ENCODE measurements at places on chromosomes 11 and 22. TPM values are rescaled to one million over a fixed set of nuclear protein-coding genes. Genes with fewer than 3 reads are reported as not detected.

- no peak for DNase-seq
Measured at GRCh38 chr11:8744423-8744822, 61.8 kb downstream of the RPL27A start.

RIMBP3C gene
- total RNA-seq = 2.0 TPM

DNA sequence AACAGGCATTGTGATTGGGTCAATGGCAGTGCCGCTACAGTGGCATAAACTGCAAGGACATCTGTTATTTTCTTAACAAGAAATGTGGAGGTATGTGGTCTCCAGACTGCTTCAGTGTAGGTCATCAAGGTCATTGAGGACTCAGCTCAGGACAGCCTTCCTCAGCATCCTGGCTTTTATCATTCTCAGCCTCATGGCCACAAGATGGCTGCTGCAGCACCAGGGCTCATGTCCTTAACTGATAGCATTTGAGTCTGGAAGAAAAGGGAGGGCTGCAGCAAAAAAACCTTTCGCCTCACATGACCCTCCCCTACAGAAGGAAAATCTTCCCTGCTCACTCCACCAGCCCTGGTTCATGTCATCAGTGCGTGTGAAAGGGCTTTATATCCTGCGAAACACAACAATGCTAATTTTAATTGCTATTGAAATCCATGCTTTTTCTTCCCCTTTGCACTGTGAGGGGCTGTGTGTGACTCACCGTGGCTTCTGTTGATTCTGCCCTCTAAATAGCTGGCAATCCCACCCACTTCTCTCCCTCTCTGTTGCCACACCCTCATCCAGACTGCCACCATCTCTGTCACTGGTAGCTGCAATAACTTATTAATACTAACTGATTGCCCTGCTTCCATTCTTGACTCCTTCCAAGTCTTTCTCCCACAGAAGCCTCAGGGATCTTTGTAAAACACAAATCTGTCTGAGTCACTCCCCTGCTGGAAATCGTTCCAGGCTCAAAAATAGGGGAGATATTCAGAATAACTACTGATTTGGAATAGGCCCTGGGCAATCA lies 43.8 kb downstream of the CHRDL2 start:
- peak; percentile 27 for DNase-seq

MYOD1 gene
- not detected for total RNA-seq

GRCh38 chr22:43945632-43946383 lies 9.4 kb upstream of the SAMM50 start:
- peak; percentile 85 for DNase-seq

DNA sequence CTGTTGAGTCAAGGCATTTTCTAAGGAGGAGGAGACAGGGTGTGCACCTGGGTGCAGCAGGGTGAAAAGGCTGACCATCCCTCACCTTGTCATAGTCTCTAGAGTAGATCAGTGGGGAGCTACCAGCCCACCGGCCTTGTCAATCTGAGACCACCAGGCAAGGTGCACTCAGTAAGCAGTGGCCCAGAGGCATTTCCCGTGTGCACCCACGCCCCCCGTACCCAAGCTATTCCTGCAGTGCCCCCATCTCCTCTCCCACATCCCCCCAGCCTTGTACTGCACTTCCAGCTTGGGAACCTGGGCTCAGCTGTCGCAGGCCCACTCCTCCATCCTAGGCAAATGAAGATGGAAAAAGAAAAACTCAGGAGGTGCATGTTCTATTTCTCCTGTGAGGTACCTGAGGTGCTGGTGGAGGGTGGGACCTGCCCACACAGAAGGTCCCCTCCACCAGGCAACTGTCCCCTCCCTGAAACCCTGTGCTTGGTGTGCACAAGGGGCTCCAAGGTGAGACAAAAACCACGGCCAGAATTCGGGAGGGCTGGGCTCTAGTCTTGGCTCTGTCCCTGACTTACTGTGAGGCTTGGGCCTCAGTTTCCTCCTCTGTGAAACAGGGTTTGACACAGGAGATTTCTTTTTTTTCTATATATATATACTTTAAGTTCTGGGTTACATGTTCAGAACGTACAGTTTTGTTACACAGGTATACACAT lies 8.4 kb downstream of the P2RY2 start:
- DNase-seq = peak; percentile 35

DNA sequence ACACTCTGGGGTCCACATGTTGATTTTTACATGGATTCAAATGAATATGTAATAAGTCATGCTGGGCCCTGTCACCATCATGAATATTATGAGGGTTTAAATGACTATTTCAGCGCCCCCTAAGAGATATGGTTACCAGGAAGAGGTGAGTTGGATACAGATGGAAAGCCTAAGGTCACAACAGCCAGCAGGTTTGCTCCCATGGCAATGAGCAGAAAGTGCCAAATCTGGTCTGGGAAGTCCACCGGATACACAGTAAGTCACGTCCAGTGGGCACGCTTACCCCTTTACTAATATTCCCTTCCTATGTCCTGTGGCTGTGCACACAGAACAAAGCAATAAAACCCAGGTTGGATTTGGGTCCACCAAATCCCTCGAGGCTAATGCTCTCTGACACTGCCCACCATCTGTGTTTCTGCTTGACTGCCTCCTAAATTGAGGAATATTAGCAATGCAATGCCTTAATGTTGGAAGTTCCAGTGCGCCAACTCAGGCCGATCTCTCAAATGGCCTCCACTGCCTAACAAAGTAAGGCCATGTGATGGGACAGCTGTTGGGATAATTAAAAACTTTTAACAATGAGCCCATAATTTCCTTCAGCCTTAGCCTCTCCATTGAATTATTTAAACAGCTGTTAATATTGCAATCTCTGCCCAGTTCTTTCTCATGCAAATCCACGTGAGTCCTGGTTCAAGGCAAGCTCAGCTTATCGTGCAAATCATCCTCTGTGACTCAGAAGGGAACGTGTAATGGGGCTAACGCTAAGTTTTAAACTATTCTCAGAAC lies 97.6 kb downstream of the SLC1A2 start:
- DNase-seq = no peak

HOATZ gene
- total RNA-seq = not detected

GRCh38 chr11:76047766-76048165 lies 158.5 kb downstream of the WNT11 start:
- no peak for DNase-seq

DNA sequence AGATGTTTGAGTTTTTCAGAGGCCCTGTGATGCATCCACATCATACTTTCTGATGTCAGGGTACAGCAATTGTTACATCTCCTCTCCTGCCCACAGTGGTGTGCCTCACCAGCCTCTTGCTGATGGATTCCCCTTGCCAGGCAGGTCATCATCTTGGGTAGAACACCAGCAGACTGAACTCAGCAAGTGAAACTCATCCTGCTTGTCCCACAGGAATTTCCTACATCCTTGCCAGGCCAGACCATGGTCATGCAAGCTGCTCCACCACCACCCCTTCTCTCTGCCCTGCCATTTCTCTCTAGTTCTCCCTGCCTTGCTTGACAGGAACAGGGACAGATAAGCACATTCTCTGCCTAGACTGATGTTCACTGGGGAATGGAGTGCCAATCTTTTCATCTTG lies 85.9 kb downstream of the PAX6 start:
- no peak for DNase-seq

DNA sequence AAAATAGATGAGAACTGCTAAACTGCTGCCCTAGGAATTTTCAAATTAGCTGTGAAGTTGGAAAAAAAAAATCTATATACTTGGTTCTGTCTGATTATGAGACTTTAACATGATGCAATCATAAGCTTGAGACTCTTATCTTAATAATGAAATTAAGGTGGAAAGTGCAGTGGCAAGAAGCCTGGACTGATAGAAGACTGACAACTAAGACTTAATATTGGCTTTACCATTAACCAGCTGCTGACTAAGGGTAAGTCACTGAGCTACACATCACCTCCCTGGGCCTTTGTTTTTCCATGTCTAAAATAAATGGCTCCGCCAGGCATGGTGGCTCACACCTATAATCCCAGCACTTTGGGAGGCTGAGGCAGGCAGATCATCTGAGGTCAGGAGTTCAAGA lies 56.9 kb downstream of the SLC35F2 start:
- DNase-seq = no peak

KRTAP5-10 gene
- not detected for total RNA-seq

Measured in spleen (tissue), 13 donors.